AG20443 (cell line): ENCODE measurements at places on chromosomes 1 and 21.

DNA sequence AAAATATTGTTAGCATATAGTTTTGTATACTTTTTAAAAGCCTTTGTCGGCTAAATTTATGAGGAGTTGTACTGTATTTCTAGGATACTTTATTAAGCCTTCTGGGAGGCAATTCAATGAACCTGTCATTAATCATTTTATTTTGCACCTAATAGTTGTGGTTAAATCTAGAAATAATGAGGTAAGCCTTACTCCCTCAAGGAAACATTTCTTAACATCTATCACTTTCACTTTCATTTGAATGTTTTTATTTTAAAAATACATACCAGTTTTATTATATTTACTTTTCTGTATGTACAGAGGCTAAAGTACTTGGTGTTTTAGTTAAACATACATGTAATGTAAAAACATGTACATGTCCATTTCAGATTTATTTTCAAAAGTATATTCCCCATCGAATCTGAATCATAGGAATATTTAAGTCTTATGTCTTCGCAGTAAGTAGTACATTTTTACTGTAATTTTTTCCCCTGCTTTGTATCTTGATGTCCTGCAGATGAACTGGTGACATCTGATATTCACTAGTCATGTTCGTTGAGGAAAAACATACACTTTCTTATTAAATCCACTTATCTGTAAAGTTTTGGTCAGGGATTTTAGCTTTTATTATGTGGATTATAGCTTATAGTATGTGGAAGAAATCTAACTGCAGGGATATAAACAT lies 82.8 kb downstream of the DISP1 start:
- DNase-seq = no peak

- no peak for DNase-seq
Measured at GRCh38 chr1:201095581-201095980, 16.6 kb downstream of the CACNA1S start.

DNA sequence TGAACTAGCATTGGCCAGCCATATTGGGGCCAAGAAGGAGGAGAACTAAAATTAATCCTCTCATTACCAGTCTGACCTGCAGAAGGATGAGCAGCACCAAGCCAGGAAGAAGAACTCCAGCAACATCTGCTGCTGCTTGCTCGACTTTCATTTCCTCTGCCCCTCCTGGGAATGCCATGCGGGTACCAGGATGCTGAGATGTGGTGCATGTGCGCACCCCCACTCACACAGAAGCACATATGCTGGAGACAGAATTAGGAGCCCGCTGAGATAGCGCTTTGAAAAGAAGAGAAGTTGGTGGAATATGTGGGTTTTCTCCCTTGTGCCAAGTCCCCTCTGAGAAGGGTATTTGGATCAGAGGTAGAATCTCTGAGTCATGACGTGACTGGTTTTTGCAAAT lies 70.4 kb downstream of the PLXNA2 start:
- no peak for DNase-seq

DNA sequence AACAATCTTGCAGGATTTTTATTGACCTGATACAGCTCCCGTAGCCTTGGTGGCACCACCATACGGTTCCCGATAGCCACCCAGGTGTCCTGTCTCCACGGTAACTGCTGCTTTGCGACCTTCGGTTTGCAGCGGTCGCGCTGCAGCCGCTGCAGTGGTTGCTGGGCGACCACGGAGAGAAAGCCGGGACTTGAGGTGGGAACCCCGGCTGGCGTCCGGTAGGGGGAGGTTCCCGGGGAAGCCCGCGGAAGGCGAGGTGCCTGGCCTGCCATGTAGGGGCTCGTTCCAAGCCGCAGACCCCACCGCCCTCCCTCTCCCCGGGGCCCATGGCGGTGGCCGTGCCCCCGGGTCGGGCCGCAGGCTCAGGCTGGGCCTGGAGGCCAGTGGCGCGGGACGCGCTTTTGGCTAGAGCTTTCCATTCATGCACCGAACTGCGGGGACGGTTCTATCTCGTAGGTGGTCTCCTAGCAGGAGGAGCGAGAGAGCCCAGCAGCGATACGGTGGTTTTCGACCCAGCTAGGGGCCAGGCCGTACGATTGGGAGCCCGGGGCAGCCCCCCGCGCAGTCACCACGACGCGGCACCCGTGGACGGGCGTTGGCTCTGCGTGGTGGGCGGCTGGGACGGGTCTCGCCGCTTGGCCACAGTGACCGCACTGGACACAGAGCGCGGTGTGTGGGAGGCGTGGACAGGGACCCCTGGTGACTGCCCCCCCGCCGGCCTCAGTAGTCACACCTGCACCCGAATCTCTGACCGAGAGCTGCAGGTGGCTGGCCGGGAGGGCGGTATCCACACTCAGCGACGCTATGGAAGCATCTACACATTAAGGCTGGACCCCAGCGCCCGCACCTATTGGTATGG lies at the start of gene KLHDC9:
TSS of gene KLHDC9 (plus strand) at position 152 of the 859 bp plus-strand sequence. CDS start at position 327, 175 bp downstream.
- peak; percentile 85 for DNase-seq

DNA sequence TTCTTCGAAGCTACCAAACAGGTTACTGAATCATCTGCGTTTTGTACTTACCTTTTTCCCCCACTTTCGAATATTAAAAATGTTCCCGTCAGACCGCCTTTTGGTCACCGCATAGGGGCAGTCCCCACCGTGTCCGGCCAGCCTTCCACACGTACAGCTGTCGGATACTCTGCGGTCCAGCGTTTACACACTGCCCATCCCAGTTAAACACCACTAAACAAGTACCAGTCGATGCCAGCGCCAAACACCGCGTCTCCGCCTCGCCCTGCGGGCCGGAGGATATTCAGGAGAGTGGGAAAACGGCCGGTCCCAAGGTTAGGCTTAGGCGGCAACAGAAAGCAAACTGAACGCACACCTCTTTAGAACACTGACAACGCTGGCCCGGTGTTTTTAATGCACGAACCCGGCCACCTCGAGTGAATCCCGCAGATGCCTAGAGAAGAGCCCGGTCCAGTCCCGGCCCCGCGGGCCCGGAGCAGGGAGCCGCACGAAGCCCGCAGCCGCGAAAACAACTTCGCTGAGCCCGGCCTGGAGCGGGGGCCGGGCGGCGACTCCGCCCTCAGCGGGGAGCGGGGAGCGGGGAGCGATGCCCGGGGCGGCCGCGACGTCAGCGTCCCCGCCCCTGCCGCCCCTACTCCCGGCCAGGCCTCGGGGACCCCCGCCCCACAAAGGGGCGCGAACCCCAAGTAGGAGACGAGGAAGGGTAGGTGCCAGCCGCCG lies 730 bp upstream of the PHF13 start:
- peak; percentile 88 for DNase-seq

DNA sequence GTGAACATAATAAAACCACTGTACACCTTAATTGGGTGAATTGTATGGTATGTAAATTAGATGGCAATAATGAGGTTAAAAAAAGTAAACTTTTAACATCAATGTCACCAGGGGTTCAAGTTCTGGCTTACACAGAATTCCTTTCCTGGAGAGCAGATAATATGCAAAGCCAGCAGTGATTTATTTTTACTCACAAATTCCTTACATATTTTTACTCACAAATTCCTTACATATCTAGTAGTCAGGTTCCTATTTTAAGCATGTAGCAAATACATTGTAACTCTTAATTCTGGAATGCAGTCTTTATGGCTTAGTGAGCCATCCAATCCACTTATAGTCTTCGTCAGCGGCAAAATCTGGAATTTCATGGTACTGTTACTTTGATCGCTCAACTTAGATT lies 1.3 kb upstream of the UBE4B start:
- DNase-seq = peak; percentile 30

DNA sequence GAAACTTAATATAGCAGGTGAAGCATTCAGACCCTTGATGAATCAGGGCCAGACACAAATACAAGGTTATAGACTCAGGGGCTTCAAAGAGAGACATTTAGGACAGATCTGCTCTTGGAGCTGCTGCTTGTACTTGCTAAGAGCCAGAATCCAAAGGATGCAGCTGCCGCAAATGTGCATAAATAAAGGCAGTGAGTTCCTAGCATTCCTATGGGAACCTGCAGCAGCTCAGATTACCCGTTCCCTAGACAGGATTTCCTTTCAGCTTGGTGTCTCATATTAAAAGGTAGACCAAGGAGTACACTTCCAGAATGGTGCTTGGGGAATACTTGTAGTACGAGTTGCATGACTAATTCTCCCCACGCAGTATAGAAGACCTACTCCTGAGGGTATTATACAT lies 9.7 kb upstream of the LRRC53 start:
- no peak for DNase-seq

GRCh38 chr1:167463080-167463479 lies 55.2 kb downstream of the CD247 start:
- no peak for DNase-seq

DNA sequence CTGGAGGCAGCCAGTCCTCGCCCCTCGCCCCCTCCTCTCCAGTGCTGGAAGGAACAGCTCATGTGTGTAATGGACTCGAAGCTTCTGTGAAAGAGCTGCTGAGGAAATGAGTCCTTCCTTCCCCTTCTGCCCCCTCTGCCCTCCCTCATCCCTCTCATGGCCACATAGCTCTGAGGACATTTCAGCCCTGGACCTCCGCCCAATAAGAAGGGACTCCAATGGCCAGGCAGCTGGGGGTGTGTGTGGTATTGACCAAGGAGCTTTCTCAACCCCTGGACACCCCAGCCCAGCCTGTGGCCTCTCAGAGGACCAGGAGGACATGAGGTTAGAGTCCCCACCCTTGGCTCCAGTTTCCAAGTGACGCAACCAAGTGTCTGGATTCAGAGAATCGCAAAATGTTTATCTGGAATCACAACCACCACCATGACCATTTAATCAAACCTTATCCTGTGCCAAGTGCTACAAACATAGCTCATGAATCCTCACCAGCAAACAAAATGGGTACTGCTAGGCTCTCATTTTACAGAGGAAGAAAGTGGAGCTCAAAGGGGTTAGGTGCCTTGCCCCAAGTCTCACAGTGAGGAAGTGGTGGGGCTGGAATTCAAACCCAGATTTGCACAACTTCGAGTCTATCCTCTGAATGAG lies 47.8 kb upstream of the ECE1 start:
- peak; percentile 74 for DNase-seq

DNA sequence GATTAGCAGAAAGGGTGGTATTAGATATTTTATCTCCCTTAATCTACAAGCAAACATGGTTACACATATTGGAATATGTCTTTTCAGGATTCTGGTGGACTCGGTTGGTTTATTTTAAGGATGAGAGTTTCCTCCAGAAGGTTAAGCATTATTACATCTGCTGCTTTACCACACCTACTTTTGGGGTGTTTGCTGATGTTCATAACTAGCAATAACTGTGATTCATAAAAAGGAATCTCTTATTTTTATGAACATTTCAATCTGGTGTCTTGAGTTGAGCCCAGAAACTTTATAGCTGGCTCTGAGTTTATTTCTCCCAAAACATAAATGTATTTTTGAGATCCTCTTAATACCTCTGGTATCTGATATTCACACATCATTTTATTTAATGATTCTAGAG lies 82.7 kb downstream of the LRRC8D start:
- DNase-seq = peak; percentile 18

- no peak for DNase-seq
Measured at GRCh38 chr1:26811057-26811456, 15.4 kb upstream of the ZDHHC18 start.

- DNase-seq = no peak
Measured at GRCh38 chr21:26800001-26800400, 45.2 kb downstream of the ADAMTS1 start.

- no peak for DNase-seq
Measured at GRCh38 chr21:41289431-41289830, 27.2 kb upstream of the FAM3B start.

- no peak for DNase-seq
Measured at GRCh38 chr1:79460773-79461436, 454.4 kb upstream of the ADGRL4 start.

- DNase-seq = no peak
Measured at GRCh38 chr1:2327841-2328240, 63.5 kb downstream of the MORN1 start.

- no peak for DNase-seq
Measured at GRCh38 chr1:41360074-41360785, 1.0 kb upstream of the FOXO6 start.

GRCh38 chr1:63888984-63889383 lies 115.2 kb downstream of the ROR1 start:
- no peak for DNase-seq

DNA sequence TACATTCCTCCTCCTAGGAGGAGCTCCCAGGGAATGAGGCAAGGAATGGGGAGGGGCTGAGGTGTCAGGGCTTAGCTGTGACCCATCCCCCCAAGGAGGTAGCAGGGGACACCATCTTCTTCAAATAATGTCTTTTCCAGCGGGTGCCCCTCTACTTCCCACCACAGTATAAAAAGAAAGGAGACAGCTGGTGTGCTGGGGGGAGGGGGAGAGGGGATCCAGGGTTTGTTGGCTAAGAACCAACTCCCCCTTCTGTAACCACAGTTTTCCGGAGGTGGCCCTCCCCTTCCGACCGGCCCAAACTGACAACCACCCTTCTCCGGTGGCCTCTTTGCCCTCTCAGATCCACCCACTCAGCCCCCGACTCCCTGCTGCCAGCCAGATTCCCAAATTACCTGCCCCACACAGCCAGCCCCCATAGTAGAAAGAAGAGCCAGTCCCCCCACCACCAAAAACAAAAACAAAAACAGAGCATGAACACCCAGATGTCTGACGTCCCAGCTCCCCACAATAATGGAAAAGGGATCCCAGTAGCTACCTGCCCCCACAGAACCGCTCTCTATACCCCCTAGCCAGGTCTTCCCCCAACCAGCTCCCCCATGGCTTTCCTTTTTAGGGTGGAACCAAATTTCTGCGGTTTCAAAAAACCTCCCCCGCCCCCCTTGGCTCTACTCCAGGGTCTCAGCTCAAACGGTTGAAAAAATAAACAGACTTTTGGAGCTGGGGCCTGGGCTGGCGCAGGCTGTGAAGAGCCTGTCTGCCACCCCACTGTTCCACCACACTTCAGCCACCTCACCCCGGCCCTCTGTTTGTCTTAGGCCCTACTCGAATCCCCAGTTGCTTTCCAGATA lies 2.1 kb downstream of the ARHGEF2 start:
- DNase-seq = peak; percentile 75

DNA sequence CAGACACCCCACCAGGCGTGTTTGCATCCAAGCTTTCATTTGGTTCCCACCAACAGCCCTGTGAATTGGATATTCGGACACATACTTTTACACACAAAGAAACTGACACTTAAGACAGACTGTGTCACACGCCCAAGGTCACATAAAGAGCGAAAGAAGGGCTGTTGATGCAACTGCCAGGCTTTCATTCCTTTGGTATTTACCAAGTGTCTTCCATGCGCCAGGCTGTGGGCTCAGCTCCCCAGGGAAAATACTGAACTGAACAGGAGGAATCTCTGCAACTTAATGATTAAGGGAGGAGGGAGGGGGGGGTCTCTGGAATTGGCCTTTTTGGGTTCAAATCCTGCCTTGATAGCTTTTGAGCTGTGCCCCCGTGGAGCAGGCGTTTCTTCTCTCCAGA lies 122.8 kb downstream of the ACTL8 start:
- peak; percentile 23 for DNase-seq

GRCh38 chr21:41774467-41775148 lies 7.8 kb upstream of the RIPK4 start:
- no peak for DNase-seq

- peak; percentile 13 for DNase-seq
Measured at GRCh38 chr21:28899744-28900143, 92.9 kb downstream of the LTN1 start.

- no peak for DNase-seq
Measured at GRCh38 chr1:46496505-46496904, 6.9 kb downstream of the DMBX1 start.

GRCh38 chr1:160104486-160104885 lies 6.1 kb upstream of the IGSF8 start:
- DNase-seq = no peak
